Urothelium cell line (cell line): ENCODE measurements at places on chromosomes 6 and 20.

DNA sequence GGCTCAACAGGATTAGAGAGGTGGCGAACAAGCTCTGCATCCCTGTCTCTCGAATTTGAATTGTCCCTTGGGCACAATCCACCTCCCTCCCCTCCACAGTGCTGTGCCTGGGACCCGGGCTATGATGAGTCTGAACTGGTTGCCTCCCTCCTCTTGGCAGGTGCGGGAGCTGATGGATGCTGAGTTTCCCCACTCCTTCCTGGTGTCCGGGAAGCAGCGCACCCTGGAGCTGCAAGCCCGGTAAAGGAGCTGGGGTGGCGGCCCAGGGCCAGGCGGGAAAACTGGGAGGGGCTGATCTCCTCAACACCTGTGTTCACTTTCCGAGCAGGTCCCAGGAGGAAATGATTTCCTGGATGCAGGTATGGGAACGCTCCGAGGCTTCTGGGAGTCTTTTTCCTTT, 14.9 kb downstream of the FGD2 start:
- no peak for DNase-seq

DNA sequence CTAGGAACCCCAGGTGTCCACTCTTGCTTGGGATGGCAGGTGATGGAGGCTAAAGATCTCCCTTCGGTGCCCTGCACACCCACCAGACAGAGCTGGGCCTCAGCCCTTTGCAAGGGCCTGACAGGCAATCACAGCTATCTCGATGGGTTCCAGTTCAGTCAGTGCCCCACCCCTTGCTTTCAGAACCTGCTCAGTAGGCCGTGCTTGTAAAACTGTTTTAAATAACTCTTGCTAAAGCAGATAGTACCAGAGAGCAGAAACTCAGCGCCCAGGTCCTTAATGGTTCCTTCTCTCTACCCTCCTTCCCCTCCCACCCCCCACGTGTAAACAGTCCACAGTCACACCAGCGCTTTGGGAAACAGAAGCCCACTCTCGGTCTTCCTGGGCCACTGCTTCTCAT, 39.2 kb downstream of the C6orf132 start:
- DNase-seq, result no peak

DNA sequence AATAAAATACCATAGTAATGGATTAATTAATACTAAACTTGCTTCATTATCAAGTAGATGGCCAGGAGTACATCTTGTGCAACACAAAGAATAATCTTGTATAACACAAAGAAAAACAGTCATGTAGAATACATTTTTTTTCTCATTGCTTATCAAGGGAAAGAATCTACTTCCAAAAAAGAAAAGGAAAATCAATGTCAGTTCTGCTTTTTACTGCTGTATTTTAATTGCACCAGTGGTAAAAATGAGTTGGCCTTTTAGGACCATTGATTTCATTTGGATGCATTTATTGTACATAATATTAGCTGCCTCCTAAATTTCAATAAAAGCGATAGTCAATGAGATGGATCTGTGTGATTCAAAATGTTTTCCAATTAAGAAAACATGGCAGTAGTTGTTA, 96.9 kb upstream of the BTBD3 start:
- no peak for DNase-seq

GRCh38 chr6:50681213-50681824, 32.0 kb upstream of the TFAP2D start:
- DNase-seq, result no peak

DNA sequence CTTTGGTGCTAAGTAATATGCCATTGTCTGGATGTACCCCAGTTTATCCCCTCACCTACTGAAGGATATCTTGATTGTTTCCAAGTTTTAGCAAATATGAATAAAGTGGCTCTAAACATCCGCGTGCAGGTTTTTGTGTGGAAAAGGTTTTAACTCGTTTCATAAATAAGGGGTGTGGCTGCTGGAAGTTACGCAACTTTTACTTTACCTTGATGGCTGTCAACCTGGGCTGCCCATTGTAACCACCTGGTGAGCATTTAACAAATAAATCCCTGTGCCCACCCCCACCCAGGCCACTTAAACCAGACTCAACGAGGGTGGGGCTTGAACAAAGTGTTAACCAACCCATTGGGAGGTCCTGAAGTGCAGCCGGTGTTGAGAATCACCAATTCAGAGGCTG, 187.8 kb downstream of the NRN1 start:
- no peak for DNase-seq

DNA sequence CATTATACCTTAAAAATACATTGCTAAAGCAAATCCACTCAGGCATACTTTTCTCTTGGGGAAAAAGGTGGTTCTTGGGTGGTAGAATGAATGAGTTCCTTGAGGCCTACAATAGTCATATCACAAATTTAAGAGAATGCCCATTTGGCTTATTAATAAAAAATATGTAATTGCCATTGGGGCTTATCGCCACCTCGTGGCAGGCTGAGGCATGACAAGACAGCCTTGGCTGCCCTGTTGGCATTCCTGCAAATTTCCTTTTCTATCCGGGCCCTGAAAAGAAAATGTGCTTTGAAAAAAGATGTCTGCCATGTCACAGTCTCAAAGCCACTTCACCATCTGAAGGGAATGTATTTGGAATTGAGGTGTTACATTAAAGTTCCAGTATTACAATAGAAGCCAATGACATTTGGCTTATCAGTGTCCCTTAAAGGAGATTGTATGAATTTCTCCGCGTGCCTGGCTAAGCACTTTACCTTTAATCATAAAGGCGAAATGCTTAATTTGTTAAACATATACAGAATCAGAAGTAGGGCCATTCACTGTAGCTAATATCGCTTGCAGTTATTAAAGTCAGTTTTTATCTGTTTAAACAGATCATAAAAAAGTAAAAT, 188.3 kb upstream of the ZFP64 start:
- peak; percentile 64 for DNase-seq

DNA sequence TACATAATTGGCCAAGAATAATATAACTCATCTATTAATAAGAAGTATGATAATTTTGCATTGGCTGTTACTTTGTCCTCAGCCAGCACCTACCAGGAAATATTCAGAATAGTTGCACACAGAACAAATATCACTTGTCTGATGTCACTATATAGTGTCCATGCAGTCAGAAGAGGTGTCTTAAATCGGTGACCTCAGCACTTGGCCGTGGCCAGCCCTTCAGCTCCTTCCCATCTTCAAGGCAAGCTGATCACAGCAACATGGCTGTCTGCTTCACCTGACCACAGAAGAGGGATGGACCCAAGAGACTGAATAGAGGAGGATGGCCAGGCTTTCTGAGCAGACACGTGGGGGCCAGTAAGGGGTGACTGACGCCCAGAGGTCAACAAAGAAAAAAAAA, 22.2 kb downstream of the PDE10A start:
- no peak for DNase-seq

DNA sequence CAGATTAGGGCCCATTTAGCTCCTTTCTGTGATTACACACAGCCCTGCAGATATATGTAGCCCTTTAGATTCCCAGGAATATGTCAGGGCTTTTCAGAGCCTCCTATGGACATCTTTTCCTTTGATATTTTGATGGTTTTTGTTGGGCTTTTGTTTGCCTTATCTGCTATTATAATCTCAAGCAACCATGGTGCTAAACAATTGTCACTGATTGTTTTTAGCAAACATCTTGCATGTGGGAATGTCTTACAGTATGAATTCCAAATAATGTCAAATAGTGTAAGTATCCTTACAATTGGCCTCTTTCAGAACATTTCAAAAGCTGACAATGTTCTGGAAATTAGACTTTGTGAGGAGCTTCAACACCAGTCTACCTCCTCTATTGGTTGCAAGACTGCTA, 333.6 kb upstream of the OPRM1 start:
- DNase-seq, result no peak

DNA sequence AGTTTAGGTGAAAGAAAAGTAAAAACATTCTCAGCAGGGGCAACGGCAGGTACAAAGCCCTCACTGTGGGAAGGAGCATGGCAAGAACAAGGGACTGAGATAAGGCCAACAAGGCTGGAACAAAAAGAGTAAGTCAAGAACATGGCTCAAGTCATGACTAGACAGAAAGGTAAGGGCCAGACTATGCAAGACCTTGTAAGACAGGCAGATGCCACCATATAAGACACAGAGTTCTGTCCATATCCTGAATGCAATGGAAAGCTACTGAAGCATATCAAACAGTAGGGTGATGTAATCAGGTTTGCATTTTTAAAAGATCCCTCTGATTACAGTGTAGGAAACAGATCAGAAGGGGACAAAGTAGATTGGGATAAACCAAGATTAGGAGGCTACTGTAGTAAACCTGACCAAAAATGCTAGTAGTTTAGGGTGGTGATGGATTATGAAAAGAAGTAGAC, 5.5 kb downstream of the REV3L start:
- DNase-seq, result no peak

DNA sequence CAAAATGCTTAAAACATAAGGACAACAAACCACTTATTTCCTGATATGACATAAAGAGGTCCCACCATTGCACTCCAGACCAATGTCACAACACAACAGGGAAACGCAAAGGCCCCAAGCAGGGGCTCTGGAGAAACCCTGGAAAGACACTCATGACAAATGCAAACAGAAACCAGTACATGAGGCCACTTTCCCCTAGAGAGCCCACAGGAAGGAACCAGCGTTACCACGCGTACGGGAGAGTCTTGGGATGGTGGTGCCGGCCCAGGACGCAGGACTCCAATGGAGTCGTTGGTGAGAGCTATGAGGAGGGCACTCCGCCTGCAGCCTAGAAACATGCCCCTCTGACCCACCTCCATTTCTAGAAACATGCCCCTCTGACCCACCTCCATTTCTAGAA, 20.2 kb downstream of the GMEB2 start:
- DNase-seq, result no peak
